ENCODE measurements at places on chromosomes 1 and 21.

DNA sequence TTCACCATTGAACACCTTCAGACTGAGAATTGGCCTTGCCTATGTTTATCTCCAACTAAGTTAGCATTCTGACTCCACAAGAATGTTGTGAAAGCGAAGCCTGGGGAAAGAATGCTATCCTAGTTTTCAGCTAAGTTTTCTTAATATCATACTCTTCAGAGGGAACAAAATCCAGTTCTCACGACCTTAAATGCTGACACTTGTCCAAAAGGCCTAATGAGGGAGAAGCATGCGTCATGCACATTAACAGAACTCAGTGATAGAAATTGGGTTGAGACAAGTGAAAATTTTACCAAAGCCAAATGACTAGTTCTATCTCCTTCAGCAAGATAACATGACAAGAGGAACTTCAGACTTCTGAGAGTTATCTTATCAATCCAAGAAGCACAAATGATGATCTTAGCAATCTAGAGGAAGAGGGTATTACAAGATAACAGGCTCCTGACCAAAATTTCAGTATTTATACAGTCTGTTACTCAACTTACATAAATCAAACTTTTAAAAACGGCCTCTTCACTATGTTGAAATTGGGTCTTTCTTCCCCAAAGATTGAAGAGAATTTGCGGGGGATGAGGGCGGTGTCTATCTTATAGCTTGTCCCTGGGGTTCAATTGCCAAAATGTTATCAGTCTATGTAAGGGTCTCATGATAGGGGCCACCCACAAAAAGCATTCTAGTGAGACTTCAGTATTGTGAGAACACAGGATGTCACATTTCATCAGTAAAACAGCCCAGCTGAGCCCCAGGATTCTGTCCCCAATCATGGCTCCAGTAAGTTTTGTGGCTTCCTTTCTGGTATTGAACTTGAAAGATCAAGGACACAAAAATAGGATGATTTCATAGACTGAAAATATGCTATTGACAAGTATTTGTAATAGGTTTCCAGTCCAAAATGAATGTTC lies 26.5 kb upstream of the SLC45A3 start:
- DNase-seq = no peak

GRCh38 chr1:53893999-53894636 lies at the start of gene DIO1:
DIO1 (plus strand) TSS chr1:53894187; CDS start chr1:53894211, 24 bp downstream.
- DNase-seq = no peak

DNA sequence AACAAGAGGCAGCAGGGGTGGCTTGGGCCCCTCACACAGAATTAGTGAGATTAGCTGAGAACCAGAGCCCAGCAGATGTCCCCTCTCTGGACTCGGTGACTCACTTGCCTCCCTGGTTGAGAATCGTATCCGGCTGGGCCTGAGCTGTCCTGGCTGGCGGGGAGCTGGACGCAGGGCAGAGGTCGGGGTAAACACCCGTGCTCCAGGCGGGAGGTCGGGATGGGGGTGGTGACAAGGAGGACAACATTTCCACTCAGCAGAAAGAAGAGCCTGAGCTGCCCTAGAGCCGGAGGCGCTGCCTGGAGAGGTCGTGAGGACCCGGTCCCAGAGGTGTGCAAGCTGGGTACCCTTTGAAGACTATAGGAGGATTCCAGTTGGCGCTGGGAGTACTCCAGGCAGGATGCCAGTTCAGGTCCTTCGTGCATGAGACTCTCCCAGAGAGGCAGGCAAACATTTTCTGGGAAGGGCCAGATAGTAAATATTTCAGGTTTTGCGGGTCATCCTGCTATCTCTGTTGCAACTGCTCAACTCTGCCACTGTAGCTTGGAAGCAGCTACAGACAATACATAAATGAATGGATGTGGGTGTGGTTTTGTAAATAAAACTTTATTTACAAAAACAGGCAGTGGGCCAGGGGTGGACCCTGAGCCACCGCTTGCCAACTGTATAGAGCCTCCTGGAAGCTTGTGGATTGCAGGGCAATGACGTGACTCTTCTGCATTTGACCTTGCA lies 116.8 kb upstream of the WNT4 start:
- no peak for DNase-seq

DNA sequence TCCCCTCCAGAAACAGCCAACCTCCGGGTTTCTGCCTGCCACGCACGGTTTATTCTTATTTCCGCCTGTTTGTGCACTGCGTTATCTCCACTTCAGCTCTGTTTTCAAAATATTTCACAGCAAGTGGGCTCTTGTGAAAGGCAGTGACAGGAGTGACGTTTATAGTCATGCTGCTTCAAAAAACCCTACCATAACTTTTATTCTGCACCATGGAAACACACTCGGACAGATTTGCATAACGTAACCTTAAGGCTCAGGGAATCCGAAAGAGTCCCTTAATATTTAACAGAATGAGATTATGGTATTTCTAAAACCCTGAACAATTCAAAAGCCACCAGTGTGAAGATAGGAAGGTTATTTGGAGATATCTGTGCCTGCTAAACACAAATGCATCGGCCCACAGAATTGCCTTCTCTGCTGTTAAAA lies 782 bp upstream of the SDE2 start:
- DNase-seq = no peak

GRCh38 chr1:89149229-89149628 lies 23.3 kb upstream of the GBP2 start:
- DNase-seq = peak; percentile 41

GRCh38 chr1:36696261-36696940 lies 213.7 kb upstream of the CSF3R start:
- DNase-seq = no peak

- DNase-seq = no peak
Measured at GRCh38 chr1:3762873-3763228, 9.7 kb upstream of the SMIM1 start.

DNA sequence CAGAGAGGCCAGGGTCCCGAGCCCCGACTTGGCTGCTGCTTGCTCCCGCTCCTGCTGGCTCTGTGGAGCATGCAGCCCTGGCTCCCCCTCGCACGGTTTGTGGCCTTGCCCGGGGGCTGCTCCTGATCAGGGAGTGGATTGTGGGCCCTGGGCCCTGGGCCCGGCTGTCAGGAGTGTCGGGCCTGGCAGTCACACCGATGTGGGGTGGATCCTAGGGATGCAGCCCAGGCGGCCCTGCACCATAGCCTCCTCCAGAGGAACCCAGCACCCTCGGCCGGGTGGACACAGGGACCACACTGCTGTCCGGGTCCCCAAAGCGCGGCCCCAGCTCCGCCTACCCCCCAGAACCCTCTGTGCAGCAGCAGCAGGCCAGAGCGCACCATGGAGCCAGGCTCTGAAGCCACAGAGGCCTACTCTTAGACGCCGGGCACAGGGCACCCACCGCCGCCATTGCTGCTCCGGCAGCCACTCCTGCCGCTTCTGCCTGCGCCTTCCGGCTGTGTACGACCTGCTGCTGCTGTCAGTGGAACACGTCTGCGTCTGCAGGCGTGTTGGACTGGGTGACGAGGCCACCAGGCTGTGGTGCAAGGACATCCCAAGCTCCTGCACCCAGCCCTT lies 9.4 kb downstream of the SLX9 start:
- DNase-seq = no peak

DNA sequence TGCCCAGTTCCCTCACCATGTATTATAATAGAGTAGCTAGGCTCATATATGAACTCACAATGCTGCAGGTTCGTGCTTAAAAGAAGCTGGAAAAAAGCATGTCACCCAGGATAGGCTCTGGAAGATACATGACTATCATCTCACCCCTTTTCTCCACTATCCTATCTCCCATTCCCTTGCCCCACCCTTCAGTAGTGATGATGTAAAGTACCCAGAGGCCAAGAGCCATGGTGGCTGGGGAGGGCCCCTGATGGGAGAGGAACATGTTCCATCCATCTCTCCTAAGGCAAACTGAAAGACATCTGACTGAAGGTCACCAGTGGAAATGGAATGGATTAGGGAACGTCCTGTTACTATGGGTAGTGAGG lies 20.3 kb upstream of the RBBP5 start:
- no peak for DNase-seq

- no peak for DNase-seq
Measured at GRCh38 chr1:9826616-9827015, 2.9 kb upstream of the CLSTN1 start.

All from head of caudate nucleus (tissue), 42 donors.